ENCODE measurements at places on chromosomes 6 and 20.
A peak's percentile ranks its signal among the peaks of the same experiment; 100 is the strongest.

DNA sequence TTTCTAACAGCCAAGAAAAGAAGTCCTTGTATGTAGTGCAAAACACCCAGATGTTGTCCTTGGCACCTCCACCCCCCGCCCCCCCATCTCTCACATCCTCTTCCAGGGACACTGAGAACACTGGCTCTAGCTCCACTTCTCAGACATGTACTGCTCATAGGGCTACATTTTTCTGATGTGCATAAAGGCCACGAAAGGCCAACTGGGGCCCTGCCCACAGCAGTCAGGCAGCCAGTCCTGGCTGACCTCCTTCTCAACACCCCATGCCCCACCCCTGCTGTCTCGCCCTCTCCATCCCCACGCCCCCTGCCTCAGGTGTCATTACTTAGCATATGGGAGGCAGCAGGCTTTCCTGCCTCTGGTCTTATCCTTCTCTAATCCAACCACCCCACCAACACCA, 11.3 kb downstream of the GABRR1 start:
- no peak for DNase-seq

GRCh38 chr6:21383450-21384085, 210.0 kb upstream of the SOX4 start:
- DNase-seq, result no peak

- peak; percentile 6 for DNase-seq
Measured at GRCh38 chr6:100808638-100809275, 72.4 kb downstream of the ASCC3 start.

- peak; percentile 94 for DNase-seq
Measured at GRCh38 chr20:833450-834150, at the start of gene FAM110A. Gene FAM110A, plus strand, starts transcription at chr20:833715. Its CDS starts 11,090 bp downstream, at chr20:844805.

- peak; percentile 38 for DNase-seq
Measured at GRCh38 chr20:34110745-34111641, 1.1 kb downstream of the EIF2S2 start.

DNA sequence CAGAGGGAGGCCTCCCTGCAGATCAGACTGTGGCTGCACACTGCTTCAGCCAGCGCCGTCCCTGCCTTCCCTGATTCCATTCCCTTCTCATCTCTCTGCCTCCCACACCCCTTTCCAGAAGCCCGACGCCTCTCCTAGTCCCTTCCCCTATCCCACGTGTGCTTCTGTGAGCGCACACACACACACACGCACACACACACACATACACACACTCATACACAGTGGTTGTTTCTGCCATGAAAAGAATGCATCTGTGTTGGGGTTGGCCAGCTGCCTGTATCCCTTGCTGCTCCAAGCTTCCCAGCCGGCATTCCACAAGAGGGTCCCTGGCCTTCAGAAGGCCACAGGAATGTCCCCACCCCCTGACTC, 51.7 kb downstream of the MOCS1 start:
- DNase-seq, result peak; percentile 100

DNA sequence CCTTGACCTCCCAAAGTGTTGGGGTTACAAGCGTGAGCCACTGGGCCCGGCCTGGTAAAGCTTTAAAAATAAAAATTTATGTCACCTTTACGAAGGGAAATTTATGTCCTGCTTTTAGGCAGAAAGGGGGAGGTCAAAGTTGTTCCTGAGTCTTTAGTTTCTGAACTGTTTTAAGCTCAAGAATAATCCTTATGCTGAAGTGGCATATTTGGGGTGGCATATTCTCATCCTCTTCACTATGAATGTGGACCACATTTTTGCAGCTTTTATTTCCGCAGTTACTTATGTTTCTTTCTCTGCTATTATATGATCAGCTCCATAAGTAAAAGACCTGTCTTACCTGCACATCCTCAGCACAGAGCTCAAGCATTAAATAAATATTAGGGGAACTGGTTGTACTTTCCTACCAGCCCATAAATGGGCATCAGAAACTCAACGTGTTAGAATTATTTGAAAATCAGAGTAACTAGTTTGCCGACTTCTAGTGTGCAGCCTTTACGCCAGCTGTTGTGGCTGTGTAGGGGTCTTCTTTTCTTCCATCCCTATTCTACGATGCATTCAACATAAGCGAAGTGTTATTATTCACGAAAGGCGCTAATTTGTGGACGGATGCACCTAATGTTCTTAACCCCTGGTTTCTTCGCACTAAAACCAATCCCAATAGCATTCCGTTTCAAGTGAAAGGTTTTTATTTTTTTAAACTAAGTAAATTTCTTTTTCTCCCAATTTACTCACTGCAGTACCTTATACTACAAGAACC, 867 bp upstream of the AKAP7 start:
- no peak for DNase-seq

GRCh38 chr6:31092769-31093505, 19.4 kb downstream of the C6orf15 start:
- no peak for DNase-seq

DNA sequence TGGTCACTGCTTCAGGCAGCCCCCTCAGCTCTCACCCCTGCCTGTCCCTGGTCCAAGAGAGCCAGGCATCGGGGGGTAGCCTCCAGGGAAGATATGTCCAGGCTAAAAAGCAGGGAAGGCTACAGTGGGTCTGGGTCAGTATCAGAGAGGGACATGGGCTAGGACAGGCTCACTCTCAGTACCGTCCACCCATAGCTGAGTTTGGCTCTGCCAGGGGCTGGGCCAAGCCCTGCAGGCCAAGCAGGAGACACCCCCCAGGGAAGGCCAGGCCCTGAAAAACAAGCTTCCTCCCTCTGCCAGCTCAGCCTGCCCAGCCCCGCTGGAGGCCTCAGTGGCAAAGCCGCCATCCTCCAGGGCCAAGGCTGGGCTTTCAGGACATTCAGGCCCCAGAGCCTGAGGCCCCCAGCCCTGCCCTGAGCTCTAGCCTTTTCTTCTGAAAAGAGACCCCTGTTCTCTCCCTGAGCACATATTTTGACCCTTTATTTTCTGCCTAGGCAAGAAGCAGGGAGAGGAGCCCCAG, 28.6 kb upstream of the TGM2 start:
- DNase-seq, result no peak

- DNase-seq, result no peak
Measured at GRCh38 chr6:26170181-26170580, 83.0 kb downstream of the HFE start.

DNA sequence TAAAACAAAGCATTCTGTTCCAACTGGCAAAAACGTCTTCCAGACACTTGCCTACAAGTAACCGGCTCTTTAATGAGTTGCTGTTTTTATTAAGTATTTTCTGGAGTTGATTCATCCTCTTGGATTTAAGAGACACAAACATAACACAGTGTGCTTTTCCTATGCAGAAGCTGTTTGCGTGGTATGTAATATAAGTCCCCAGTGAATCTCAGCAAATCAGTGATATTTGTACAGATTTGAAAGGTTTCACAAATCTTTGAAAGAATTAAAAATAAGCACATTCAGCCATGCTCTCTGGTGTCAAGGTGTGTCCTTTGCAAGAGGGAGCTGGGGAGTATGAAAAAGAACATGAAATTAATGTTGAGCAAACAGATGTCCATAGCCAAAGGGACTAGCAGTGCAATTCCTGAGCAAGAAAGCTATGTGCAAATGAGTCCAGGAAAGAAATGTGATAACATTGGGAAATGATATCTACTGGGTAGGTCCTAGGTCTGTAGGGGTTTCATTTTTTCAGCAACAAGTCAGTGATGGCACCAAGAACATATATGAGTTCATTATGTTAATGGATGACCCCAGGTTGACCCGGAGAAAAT, 170.1 kb upstream of the PHACTR1 start:
- peak; percentile 31 for DNase-seq

DNA sequence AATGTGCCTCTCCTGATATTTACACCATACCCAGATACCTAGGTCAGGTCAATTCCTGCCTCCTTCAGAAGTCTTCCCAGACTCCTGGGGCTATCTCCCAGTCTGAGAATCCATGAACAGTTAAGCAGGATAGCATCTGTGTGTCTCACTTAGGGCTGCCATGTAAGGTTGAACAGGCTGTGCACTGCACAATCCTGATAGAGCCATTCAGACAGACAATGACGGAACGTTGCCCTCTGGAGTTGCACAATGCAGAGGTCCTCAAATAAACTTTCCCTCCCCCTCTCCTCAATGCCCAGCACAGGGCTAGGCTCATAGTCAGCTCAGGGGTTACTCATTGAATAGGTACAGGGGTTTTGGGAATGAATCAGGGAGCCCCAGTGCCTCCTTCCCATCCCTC, 89.7 kb downstream of the CD40 start:
- no peak for DNase-seq

- DNase-seq, result peak; percentile 20
Measured at GRCh38 chr6:154638369-154638768, 94.8 kb upstream of the SCAF8 start.

DNA sequence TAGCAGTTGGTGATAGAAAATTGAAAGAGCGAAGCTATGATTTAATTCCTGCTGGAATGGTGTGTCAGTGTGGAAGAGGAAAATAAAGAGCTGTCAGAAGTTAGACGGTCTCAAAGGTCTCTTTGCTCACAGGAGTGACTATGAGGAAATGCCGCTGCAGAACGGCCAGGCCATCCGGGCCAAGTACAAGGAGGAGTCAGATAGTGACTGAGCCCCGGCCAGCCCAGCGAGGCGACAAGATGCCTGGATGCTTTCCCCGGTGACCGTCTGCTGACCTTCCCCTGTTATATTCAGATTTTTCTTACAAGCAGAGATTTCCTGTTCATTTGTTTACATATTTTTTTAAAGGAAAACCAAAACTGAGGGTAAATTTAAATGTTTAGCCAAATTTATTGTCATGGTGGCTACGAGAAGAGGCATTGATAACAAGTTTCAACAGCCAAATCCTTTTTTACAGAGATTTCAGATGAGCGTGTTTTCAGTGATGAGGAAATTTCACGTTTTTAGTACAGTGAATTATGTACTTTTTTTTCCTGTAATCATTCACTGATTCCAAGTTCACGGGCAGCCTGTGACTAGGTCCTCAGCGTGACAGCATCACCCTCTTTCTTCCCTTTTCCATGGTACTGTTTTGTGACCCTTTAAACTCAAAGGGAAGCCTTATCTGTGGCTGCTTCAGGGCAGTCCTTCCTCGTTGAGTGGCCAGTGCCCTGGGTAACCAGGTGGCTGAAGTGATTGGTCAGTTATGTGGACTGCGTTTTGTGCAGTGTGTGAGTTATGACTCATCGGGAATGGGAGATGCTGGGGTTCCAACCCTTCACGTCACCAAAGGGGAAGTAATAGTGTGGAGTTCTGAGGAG, 12.6 kb downstream of the DYNLT1 start:
- DNase-seq, result no peak

- no peak for DNase-seq
Measured at GRCh38 chr6:139147628-139148027, 12.7 kb downstream of the HECA start.

DNA sequence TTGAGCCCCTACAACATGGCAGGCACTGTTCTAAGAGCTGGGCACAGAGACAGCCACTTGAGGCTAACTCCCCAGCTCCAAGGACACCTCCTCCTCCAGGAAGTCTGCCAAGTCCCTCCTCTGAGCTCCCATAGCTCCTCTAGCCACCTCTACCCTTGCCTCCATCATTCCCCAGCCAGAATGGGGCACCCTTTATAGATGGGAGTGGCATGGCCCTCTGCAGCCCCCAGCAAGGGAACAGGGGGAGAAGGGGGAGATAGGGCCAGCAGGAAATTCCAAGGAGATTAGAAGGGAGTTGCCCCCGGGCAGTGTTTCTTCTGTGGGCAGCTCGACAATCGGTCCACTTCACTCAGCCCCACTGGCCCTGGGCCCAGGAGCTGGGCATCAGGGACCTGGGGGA, 19.7 kb upstream of the TLDC2 start:
- peak; percentile 51 for DNase-seq

- DNase-seq, result no peak
Measured at GRCh38 chr6:57193177-57193576, 21.1 kb downstream of the BAG2 start.

DNA sequence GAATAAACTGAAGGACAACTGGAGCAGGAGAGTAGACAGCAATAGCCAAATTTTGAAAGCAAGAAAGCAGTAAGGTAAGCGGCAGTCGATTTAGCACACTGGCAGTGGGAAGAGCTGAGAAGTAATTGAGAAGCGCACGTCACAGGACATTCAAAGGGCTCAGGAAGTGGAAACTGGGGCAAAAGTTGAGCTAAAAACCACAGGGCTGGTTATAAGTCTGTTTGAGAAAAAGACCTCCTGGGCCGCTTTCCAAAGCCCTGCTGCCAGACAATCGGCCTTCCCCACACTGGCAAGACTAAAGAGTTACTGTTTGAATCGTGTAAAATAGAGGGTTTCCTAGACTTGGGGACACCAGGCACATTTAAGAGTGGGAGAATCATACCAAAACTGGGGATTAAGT, 161.4 kb downstream of the DNAH8 start:
- no peak for DNase-seq

GRCh38 chr6:164455835-164456234, 853.6 kb downstream of the C6orf118 start:
- no peak for DNase-seq

DNA sequence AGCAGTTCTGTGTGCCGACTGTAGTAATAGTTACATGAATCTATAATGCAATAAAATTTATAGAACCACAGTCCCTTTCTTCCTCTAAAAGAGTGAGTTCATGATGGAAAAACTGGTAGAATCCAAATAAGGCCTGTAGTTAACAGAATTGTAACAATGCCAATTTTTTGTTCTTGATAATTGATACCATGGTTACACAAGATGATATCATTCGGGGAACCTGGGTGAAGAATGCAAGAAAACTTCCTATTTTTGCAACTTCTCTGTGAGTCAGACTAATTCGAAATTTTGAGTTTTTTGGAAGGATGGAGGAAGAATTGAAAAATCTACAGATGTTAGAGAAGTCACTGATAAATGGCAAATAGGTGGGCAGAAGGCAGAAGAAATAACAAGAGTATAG, 381.8 kb downstream of the CDKAL1 start:
- DNase-seq, result peak; percentile 11

DNA sequence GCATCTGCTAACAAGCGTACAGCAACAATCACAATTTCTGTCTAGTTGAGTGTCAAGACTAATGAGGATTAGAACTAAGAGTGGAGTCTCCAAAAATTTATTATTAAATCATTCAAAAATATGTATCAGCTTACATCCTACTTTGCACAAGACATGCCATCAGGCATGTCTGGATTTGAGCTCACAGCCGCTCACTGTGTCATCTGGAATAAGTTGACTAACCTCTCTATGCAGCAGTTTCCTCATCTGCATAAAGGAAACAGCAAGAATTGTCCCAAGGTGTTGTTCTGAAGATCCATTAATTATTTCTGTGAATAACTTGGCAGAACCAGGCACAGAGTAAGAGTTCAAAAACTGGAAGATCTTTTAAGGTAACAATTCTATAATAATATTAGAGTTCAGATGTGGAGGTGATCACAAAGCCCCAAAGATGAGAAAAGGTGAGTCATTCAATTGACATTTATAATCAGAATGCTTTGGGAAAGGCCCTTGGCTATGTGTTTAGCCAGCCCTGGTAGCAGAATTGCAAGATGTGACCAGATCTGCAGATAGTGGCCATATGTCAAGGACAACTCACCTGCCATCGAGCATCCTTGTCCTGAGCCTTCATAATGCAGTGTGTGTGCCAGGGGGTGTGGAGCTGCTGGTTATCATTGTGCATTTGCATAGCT, 264.0 kb downstream of the FOXA2 start:
- no peak for DNase-seq

GRCh38 chr6:121615493-121615892, 180.0 kb downstream of the GJA1 start:
- no peak for DNase-seq

Data from fibroblast of skin of scalp (primary cell).